ENCODE measurements at places on chromosomes 3 and 15.

GRCh38 chr3:72630969-72631344 is 217.3 kb downstream of the SHQ1 start:
- no peak for DNase-seq

- DNase-seq = no peak
These were observed 79.2 kb upstream of the OCA2 start for GRCh38 chr15:28178290-28178689.

DNA sequence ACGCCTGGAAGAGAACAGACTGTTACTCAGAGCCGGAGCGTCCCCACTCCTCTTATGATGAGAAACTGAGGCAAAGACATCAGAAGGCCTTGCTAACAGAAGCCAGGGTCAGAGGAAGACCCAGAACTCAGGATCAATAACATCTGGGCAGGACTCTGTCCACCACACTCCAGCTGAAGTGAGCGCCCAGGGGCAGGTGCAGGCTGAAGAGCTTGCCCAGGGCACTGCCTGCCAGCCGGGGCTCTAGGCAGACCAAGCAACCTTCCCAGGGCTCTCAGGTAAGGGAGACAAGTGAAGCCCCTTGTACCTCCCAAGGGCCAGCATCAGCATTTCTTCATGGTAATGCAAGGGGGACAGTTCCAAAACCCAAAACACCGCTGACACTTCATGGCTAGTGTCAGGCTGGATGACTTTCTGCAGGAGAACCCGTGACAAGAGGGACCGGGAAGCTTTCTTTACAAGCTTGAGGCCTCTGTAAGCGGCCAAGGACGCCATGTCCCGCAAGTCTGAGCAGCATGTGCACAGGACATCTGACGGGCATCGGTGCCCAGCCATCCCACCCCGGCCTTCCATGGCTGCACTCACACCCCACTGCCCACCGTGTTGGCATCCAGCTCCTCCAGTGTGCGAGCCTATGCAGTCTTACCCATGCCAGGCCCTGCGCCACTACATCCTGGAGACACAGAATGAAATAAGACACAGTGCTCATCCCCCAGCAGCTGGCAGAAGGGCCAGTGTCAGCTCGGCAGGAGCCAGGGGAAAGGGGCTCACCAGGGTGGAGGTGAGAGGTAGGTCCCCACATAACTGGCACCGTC is 14.1 kb downstream of the XXYLT1 start:
- DNase-seq = no peak

- no peak for DNase-seq
These were observed 15.8 kb downstream of the DNAJC13 start for GRCh38 chr3:132433121-132433520.

GRCh38 chr3:68436619-68437401 is 495.5 kb downstream of the TAFA4 start:
- DNase-seq = no peak

DNA sequence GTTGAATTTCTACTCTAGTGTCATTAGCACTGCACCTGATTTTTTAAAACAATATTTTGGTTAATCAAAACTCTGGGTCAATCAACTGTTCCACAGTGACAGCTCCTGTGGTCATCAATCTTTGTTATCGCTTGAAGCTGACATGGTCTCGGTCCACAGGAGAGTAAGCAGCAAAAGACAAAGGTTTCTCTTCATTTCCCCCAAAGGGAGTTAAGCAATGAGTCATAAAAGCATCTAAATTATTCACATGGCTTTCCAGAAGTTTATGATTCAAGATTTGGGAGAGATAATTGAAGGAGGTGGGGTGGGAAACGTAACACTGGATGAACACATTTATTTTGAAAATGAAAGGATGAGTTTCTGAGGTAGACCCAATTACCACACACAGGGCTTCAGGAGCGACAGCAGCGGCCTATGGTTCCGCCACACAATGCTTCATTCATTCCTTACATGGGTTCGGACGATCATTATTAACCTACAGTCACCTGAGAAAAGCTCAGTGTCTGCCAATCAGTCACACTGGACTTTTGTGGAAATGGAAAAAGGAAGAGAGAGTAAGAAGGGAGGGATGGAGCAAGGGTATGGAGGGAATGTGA is 505.1 kb downstream of the FHIT start:
- no peak for DNase-seq

DNA sequence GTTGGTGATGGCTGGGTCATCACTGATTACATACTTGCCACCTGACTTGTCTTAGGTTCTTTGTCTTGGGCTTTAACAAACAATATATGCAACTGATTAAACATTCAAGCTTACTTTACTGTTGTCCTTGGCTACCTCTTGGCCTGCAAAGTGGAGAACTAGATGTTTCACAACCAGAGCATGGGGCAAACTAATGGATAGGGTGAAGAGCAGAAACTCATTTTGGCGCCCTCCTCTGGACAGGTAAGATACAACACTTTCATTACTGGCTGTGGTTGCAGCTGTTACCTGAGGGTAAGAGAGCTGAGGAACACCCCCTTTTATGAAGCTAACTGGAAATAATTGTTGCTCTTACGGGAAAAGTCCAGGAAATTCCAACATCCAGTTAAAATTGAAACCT is 262.1 kb downstream of the NAALADL2 start:
- no peak for DNase-seq

GRCh38 chr3:28171962-28172361 is 69.5 kb upstream of the CMC1 start:
- DNase-seq = no peak

- DNase-seq = no peak
These were observed 54.8 kb downstream of the LHFPL4 start for GRCh38 chr3:9498781-9499180.

DNA sequence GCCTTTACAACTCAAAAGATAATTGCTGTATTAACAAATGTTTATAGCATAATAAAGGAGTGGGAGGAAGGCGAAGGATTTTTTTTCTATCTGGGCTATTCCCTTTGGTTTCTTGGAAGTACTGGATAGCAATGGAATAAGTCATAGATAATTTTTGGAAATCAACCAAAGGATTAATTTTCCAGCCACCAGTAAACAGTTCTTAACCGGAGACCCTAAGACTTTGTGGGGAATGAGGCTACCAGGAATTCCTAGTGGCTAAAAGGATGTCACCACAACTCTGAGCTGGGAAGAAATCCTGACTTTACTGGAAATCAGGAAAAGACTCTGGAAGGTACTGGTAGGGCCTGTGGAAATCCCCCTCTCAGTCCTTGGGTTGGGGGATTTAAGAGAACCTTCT is 138.4 kb upstream of the RARB start:
- no peak for DNase-seq

DNA sequence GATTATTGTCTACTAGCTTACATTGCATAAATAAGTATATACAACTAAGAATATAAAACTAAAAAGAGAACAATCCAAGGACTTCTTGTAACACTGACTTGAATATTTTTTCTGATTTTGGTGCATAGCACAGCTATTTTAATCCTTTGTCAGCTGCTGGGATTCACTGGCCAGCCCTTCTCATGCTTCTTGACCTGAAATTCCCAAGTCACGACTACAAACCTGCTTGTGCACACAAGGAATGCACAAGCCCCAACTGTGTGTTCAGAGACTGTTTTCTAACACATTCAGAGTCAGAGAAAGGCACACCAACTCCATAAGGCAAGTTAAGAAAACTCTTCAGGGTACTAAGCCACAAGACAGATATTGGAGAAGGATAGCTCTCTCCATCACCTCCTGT is 80.9 kb downstream of the TNIK start:
- no peak for DNase-seq

- DNase-seq = no peak
These were observed 20.2 kb downstream of the TM6SF1 start for GRCh38 chr15:83127547-83128150.

GRCh38 chr15:68526269-68526668 is 52.5 kb upstream of the CORO2B start:
- peak; percentile 35 for DNase-seq

GRCh38 chr3:99951701-99952100 is 134.0 kb downstream of the CMSS1 start:
- DNase-seq = no peak

DNA sequence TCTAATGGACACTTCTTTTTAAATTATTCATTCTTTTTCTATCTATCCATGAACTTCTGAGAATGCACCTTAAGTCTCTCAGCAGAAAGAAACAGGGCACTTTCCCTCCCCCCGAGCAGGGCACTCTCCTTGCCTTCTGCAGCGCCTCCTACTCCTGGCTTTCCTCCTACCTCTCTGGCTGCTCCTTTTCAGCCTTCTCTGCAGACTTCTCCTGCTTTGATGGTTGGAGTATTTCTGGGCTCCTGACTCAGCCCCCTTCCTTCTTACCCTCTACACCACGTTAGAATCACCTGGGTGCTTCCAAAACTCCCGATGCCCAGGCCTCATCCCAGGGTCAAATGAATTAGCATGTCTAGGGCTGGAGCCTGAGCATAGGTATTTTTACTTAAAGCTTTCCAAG is 3.4 kb downstream of the SCN5A start:
- peak; percentile 4 for DNase-seq

GRCh38 chr15:42544853-42545629 is 3.6 kb downstream of the LRRC57 start:
- no peak for DNase-seq

- DNase-seq = no peak
These were observed 35.4 kb downstream of the BCL2L10 start for GRCh38 chr15:52076889-52077781.

GRCh38 chr3:17075907-17076306 is 191.2 kb downstream of the PLCL2 start:
- DNase-seq = no peak

DNA sequence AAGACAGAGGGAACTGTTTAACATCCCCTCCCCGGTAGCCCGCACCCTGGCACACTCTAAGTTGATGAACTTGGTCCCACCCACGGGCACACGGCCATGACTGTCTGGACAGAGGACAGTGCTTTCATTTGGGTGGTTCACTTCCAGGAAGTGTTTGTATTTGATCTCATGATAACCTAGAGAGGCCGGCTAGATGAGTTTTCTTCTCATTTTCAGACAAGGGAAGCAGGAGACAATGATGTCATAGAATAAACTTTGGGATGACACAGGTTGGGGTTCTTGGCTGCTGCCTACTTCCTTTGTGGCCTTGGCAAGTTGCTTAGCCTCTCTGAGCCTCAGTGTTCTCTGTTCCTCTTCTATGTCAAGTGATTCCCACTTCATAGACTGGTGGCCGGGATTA is 16.1 kb upstream of the LYSMD4 start:
- no peak for DNase-seq

GRCh38 chr3:169509780-169510692 is 153.5 kb downstream of the MECOM start:
- no peak for DNase-seq

- DNase-seq = no peak
These were observed 25.9 kb upstream of the SPRED1 start for GRCh38 chr15:38226608-38227266.

- no peak for DNase-seq
These were observed 8.8 kb downstream of the TYRO3 start for GRCh38 chr15:41567862-41568261.

- DNase-seq = no peak
These were observed 152.1 kb downstream of the OSBPL10 start for GRCh38 chr3:31829010-31829409.

- no peak for DNase-seq
These were observed 56.4 kb downstream of the CRYGS start for GRCh38 chr3:186487819-186488218.

DNA sequence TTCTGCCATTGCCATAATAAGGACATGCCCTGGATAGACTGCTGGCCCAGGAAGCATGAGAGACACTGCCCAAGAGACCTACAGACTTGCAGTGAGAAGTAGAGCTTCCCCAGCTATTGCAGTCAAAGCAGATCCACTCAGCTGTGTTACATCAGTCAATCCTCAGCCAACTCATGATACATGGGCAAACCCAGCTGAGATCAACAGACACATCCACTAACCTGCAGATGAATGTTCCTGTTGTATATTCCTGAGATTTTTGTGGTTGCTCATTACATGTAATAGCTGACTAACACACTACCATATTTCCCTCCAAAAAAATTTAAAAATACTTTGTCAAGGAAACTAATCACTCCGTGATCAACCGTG is 68.6 kb downstream of the DCLK3 start:
- DNase-seq = no peak

GRCh38 chr3:3862534-3862933 is 63.3 kb downstream of the LRRN1 start:
- no peak for DNase-seq

- DNase-seq = no peak
These were observed 942.0 kb downstream of the SQOR start for GRCh38 chr15:46576646-46577395.

DNA sequence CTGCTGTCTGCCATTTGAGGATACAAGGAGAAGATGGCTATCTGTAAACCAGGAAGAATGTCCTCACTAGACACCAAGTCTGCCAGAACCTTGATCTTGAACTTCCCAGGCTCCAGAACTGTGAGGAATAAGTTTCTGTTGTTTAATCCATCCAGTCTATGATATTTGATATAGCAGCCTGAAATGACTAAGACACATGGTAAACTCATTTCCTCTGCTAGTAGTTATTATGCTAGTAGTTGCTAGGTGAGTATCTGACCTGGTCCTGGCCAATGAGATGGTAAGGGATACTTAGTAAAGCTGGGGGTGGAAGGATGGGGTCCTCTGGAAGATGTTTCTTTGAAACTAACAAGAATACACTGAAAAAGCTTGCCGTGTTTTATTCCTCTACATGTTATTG is 280.7 kb upstream of the ARHGEF26 start:
- no peak for DNase-seq

- DNase-seq = no peak
These were observed 144.6 kb downstream of the MYO9A start for GRCh38 chr15:71973366-71973765.

GRCh38 chr3:194176274-194176991 is 40.5 kb downstream of the HES1 start:
- no peak for DNase-seq

- no peak for DNase-seq
These were observed 167.5 kb upstream of the ALCAM start for GRCh38 chr3:105199217-105199616.

- DNase-seq = no peak
These were observed 64.0 kb upstream of the PLSCR4 start for GRCh38 chr3:146314871-146315270.

GRCh38 chr3:62284442-62284841 is 88.9 kb downstream of the FEZF2 start:
- DNase-seq = no peak

DNA sequence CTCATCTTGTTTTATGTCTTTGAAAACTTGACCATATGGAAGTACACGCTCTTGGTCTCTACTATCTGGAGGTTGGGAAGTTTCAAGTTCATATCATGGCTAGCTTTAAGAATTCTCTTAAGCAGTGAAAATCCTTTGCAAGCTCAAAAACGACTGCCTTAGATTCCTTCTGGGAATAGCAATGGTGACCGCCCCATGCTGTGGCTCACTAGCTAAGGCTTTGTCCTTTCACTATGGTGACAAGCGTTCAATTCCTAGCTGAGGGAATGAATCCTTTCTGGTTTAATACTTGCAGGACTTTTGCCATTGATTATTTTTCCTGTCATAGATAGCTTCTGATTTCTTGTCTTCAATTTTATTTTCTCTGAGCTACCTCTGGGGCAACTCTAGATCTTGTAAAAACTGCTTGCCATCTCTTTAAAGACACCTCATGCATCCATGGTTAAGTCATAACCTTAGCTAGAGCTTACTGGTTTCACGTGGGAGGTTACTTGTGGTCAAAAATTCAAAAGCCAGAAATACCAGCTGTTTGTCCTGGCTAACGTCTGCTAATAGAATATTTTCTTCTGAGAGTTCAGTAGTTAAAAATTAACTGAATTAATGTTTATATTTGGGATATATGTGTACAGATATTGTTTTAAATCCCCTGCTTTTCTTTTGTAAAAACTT is 673.4 kb upstream of the CBLB start:
- DNase-seq = no peak
